ENCODE measurements at places on chromosomes 1 and 21. TPM values are rescaled to one million over a fixed set of nuclear protein-coding genes. Genes with fewer than 3 reads are reported as not detected.

Gene SPATA46
- total RNA-seq = not detected

Gene IGSF21
- total RNA-seq = 0.37 TPM

Gene SERTAD4
- total RNA-seq = 5.2 TPM

Gene NBPF4
- not detected for total RNA-seq

Gene SLC44A3
- total RNA-seq = 95.5 TPM

Gene C1orf185
- not detected for total RNA-seq

Gene COA7
- total RNA-seq = 28.1 TPM

Gene C1orf141
- not detected for total RNA-seq

Gene CYP4A22
- total RNA-seq = not detected

Gene HES4
- 24.2 TPM for total RNA-seq

Gene ALG6
- 9.7 TPM for total RNA-seq

Gene TMPRSS2
- total RNA-seq = 667 TPM

Gene AMY2A
- total RNA-seq = 2.5 TPM

Gene PKN2
- 64.8 TPM for total RNA-seq

Gene SLC2A1
- total RNA-seq = 82.7 TPM

Gene ZNF593OS
- not detected for total RNA-seq

Gene CIART
- 1.3 TPM for total RNA-seq

Gene SLC22A15
- total RNA-seq = 4.8 TPM

Gene RPTN
- total RNA-seq = not detected

Gene CYP4Z1
- total RNA-seq = 0.14 TPM

Gene OSBPL9
- 51.2 TPM for total RNA-seq

Gene TGFB2
- total RNA-seq = 2.5 TPM

Gene VWA5B1
- total RNA-seq = 0.28 TPM

Gene GUCA2B
- total RNA-seq = 86.9 TPM

Gene TNFSF4
- 1.5 TPM for total RNA-seq

Gene SERINC2
- 274 TPM for total RNA-seq

All from left colon (tissue), 2 donors.